Memory B cell (primary cell): ENCODE measurements at places on chromosomes 11 and 22.

DNA sequence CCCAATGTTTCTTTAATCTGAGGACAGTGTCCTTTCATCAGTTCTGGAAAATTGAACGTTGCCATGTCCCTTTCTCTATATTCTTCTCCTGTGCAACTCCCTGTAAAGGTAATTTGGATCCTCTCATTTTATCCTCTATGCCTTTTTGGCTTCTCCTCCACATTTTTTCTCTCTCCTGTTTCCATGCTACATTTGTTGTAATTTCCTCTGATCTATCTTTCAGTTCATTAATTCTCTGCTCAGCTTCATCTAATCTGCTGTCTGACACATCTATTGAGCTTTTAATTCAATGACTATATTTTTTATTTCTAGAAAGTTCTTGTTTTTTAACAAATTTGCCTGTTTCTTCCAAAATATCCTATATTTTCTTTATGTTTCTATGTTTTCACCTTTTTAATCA, 59.3 kb downstream of the RPUSD4 start:
- no peak for DNase-seq

GRCh38 chr11:92793189-92793588, 176.3 kb upstream of the MTNR1B start:
- DNase-seq: no peak

DNA sequence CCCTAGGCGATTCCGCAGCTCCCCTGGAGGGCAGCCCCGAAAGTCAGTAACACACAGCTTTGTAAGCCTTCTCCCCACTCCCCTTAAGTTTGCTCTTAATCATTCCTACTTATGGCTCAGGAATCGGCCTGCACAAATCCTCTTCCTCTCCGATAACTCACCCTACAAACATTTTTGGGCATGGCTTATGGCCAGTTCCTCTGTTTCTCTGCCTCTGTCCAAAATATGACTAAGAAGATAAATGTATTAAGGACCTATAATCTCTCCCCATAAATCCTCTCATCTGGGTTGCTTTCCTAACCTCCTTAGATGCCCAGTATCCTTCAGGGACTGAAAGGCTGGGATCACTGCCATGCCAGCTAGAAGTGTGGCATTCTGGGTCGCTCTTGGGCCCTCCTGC, 41.0 kb downstream of the PAMR1 start:
- no peak for DNase-seq

DNA sequence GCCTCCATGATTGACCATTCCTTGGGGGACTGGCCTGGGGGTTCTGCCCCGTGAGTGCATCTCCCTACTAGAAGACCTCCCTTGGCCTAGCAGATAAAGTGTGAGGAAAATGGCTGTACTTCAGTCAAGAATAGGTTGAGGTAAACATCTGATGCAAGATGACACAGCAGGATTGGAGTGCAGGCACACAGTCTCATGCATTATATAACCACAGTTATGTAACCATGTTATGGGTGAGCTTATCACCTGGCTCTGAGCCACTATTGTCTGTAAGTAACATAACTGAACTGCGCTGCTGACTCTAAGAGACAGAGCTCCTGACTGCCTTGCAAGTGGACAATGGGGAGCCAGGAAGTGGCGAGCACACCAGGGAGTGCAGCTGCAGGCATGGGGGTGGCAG, 378.7 kb upstream of the ANO5 start:
- no peak for DNase-seq

DNA sequence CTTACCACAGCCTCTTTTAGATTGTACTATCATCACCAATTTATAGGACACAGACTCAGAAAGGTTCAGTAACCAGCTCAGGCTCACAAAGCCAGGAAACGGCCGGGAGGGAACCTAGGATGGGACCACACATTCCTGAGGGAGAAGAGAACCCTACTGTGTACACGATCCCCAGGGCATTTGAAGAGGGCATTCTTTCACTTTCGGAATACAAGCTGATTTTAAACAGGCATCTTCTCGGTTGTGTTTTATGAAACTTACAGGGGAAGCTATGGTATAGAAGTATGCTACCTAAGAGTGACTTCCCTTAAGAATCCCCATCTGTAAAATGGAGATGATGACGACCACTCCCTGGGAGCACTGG, 19.0 kb downstream of the SMCO4 start:
- DNase-seq: no peak

DNA sequence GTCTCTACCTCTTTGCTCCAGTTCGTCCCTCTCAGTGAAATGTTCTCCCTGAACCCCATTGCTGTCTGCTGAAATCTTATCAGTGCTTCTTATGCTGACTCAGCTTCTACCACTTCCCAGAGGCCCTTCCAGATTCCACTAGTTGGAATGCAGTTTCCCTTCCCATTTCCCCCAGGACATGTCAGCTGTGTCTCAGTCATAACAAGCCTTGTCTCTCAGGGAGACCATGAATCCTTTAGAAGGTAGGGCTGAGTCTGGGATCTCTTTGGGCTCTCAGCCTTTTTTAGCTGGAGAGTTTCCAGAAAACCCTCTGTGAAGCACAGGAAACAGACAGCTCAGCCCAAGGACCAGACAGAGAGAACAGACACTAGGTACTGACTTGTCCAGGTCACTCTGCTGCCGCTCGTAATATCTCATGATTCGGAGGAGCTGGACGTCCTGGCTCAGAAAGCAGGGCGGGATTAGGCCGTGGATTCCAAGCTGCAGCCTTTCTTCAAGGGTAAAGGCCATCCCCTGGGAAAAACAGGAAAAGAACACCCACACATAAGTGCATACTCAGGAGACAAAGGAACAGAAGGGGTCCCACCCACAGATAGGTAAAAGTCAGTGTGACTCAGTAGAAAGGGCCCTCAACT, 113.0 kb downstream of the ME3 start:
- no peak for DNase-seq

- no peak for DNase-seq
Observed at GRCh38 chr11:1784761-1785650, 21.3 kb upstream of the CTSD start.

DNA sequence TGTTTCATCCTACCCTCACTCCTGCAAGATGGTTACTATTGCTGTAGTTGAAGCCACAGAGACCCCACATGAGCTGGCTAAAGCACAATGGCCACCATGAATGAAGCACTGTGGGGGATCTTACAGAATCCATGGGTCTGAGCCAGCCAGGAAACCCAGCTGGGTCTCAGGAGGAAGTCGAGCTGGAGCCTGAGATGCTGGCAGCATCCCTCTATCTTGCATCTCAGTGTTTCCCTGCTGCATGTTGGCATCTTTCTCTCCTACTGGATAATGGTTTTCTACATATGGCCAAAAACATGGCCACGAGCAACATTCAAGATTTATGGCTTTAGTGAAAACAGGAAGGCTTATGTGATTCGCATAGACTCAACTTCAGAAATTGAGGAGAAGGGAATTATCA, 219.3 kb upstream of the SNX19 start:
- no peak for DNase-seq

- no peak for DNase-seq
Observed at GRCh38 chr11:72947229-72947628, 133.0 kb downstream of the ATG16L2 start.

DNA sequence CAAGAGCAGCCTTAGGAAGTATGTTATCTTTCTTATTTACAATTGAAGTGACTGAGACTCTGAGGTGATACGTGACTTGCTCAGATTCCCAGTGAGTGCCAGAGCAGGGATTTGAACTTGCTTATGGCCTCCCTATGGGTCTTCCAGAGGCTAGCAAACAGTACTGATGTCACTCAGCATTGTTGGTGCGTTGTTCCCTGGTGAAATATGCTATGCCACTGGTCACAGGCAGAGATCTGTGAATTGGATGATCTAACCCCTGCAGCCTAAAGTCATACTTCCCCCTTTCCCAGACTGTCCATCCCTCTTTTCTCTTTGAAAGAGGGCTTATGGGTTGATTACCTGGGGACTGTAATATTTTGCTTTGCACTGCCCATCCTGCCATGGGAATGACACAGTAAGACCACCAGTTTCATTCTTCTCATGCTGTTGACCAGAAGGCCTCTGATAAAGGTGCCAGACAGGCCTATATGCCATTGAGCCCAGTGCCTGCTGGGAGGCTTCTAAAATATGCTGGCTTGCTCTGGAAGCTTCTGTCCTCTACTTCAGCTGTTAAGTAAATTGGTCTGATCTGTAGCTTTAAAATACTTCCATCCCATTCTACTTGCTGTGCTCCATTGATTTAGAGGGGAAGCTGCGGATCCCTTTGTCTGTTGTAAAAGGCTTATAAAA, 152.2 kb upstream of the E2F8 start:
- DNase-seq: no peak

- no peak for DNase-seq
Observed at GRCh38 chr22:20153945-20154344, 3.1 kb upstream of the CCDC188 start.

GRCh38 chr11:63444160-63444559, 46.8 kb downstream of the PLAAT5 start:
- DNase-seq: no peak

- DNase-seq: peak; percentile 32
Observed at GRCh38 chr22:37492428-37493344, 6.5 kb upstream of the MFNG start.

DNA sequence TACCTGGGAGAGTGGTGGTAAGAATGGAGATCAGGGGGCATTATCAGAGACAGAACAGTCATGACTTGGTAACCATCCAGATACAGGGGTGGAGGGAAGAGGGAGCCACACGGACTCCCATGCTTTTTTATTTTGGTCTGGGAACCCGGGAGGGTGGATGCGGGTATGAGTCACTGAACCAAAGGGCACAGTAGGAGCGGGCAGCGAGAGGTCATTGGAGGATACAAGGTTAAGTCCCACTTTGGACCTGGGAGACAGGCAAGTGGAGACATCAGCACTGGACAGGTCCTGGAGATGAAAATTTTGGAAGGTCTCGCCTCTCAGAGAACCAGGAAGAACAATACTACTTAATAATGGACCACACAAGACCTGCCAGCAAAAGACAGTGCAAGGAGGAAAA, 6.7 kb downstream of the HDHD5 start:
- DNase-seq: no peak

GRCh38 chr11:119512369-119512768, 89.4 kb upstream of the THY1 start:
- no peak for DNase-seq

GRCh38 chr22:37618674-37619073, 10.0 kb downstream of the GGA1 start:
- DNase-seq: no peak

GRCh38 chr11:102733232-102733875, 8.6 kb upstream of the MMP8 start:
- no peak for DNase-seq

DNA sequence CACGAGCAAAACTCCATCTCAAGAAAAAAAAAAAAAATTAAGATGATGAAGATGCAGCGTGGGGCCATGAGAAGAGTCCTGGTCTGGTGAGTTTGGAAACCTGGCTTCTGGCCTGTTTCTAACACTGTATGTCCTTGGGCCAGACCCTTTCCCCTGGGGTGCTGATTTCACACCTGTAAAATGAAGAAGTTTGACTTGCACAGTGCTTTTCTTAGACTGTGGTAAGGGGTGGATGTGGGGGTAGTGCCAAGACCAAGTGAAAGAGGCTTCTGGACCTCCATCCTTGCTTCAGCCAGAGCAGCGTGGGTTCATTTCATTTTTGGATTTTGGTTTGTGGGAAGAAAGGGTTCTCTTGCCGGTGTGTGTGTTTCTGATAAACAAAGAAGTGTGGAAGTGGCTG, 42.1 kb downstream of the PTPRJ start:
- no peak for DNase-seq
